ENCODE measurements at places on chromosomes 2 and 18. TPM values are rescaled to one million over a fixed set of nuclear protein-coding genes. Genes with fewer than 3 reads are reported as not detected.

STPG4 gene
- 0.12 TPM for polyA plus RNA-seq

DNPEP gene
- 60.2 TPM for polyA plus RNA-seq

CYTIP gene
- polyA plus RNA-seq, result 1.7 TPM

SOWAHC gene
- 16.7 TPM for polyA plus RNA-seq

KRTCAP3 gene
- polyA plus RNA-seq, result 10.7 TPM

PTMA gene
- polyA plus RNA-seq, result 1,955 TPM

AMER3 gene
- polyA plus RNA-seq, result 0.03 TPM

PXDN gene
- polyA plus RNA-seq, result 154 TPM

GRCh38 chr2:173028671-173029070 is 47.0 kb upstream of the MAP3K20 start:
- DNase-seq, result no peak

- no peak for DNase-seq
Observed at GRCh38 chr2:145028101-145028920, 508.4 kb upstream of the ZEB2 start.

GRCh38 chr2:85760371-85760770 is 6.6 kb downstream of the ATOH8 start:
- no peak for DNase-seq

DNA sequence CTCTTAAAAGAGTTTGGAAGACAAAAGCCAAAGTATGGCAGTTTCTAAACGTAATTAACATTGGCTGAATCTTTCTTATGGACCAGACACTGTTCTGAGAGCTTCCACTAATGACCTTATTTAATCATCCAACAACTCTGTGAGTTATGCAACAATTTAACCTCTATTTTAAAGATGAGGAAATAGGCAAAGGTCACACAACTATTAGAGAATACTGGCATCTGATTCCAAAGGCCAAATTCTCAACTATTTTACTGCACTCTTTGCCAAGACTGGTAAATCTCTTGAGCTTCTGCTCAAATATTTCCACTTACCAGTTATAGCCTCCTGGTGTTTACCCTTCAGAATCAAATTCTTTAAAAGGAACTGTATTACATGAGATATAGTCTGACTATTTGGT is 42.1 kb upstream of the ERMN start:
- no peak for DNase-seq

DNA sequence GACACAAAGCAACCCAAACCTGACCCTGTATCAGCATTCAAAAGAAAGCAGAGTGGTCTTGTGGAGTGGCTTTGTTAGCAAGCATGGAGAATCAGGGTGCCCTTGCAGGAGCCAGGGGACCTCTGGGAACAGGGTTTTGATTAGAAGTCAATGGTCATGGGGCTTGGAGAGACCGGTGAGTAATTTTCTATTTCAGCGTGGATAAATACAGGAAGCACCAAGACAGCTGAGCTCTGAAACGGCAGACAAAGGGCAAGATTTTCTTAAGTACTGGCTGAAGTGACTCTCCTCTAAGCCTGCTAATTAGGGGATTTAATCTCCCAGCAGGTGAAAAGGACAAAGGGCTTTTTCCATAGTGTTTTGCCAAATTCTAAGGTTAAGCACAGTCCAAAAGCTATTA is 78.0 kb upstream of the GAREM1 start:
- DNase-seq, result no peak

DNA sequence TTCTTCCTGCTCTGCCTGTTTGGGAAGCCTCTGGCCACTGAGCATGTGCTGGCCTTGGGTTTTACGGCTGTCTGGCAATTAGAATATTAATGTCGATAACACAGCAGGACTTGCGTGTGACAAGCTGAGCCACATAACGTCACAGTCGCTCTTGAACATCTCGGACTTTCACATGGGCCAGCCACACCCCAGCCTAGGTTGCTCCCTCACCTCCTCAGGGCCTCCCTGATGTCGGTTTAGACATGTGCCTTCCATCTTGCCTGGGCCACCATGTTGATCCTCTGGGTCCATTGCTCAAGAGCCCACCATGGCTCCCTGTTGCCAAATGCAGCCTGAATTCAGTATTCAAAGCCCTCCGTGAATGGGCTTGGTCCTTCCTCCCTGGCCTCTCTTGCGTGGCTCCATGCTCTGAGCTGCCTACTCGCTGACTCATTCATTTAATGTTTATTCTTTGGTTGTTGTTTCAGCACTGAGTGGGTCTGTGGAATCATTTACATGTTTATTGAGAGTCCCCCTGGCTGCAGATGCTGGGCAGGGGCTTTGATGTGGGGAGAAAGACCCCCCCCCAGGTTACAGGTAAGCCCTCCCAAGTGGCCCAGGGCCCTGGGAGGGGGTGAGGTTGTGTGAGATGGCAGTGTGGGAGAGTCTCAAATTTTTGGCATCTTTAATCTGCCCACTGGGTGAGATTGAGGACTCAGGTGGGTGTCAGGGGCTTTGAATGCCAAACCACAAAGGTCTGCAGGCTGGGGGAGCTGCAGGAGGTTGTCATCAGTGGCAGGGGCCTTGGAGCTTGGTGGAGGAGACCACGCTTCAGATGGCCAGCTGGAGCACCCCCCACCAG is 62.0 kb downstream of the ODC1 start:
- DNase-seq, result no peak

DNA sequence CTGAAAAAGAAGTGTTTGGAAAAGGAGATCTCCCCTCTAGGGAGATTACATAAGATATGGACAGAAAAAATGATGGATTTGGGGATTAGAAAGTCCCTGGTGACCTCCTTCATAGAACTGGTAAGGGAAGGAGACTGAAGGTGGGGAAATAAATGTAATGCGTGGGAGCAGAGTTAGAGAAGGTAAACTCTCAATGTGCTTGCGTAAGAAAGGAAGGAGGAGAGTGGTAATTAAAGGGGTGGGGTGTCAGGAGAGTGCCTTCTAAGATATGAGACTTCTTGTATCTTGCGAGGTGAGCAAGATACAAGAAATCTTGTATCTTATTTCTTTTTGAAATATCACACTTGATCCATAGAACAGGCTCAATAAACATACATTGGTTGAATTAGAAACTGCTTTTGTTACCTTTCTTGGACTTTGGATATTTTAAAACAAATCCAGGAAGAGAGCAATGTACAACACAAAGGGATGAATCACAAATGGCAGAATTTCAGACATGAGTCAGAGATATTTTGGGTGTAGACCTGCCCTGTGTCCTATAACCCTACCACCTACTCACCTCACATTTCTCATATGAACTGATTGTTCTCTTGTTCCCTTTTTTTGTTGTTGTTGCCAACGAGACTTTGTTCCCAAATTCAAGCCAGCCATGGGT is 342.4 kb downstream of the INSIG2 start:
- no peak for DNase-seq

- DNase-seq, result no peak
Observed at GRCh38 chr2:230796280-230796862, 68.4 kb upstream of the ITM2C start.

- DNase-seq, result peak; percentile 7
Observed at GRCh38 chr18:36212301-36213171, 25.2 kb downstream of the MOCOS start.

DNA sequence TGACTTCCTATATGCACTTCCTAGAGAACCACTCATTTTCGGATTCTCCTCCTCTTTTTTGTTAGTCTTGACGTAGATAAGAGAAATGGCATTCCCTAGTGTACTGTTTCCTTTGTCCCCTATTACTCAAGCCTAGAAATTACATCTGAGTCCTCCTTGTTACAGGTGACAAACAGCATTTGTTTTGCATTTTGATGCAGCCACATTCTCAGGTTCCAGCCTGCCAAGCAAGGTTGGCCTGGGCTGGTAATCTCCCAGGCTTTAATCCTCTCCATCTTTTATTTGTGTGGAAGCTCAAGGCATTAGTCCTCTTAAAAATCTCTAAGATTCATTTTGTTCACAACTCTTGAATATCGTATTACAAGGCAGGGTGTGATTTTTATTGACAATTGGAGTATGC is 318.0 kb upstream of the NRP2 start:
- DNase-seq, result no peak

DNA sequence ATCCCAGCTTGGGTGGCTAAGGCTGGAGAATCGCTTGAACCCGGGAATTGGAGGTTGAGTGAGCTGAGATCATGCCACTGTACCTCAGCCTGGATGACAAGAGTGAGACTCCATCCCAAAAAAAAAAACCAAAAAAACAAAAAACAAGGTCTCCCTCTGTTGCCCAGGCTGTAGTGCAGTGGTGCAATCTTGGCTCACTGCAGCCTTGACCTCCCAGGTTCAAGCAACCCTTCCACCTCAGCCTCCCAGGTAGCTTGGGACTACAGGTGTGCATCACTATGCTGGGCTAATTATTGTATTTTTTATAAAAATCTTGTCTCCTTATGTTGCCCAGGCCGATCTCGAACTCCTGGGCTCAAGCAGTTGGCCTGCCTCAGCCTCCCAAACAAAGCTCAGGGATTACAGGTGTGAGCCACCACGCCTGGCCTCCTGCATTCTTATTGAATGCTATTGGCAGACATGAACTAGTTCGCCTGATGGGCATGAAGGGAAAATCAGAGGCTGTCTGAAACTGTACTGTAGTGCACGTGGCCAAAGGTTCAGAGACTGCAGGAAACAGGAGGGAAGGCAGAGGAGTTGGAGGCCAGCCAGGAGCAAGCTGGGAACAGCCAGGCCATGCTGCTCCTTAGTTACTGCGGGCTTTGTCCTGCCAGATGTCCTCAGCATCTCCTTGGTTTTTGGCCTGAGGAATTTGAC is 16.0 kb upstream of the ASXL2 start:
- no peak for DNase-seq

DNA sequence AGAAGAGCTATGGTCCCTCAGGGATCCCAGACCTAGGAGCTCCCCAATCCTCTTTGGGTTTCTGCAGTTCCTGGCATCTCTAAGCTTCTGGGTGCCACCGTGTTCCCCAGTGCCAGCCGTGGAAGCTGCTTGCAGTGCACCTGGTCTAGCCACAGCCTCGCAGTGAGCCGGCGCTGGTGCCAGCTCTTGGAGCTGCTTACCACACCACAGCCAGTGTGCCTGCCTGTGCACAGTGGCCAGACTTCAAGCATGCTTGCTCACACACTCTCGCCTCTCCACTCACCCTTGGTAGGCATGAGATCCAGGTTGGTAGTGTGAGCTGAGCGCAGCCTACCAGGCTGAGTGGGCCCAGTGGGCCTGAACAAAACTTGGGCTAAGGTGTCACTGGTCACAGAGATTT is 971.9 kb downstream of the DCDC2C start:
- DNase-seq, result no peak

DNA sequence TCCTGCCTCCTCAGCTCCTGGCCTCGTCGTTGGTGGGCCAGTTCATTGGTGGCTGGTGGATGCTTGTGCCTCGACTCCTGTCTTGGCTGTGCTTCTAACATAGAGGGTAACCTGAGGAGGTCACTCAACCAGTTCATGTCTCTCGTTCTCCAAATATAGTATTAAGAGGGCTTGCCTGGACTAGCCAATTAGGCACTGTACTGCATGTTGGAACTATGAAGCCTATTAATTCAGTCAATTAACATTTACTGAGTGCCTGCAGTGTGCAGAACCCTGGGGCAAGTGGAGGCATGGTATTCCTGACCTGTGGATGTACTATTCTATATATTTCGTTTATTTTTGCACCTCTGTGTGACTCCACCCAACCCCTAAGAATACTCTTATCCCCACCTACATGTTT is 89.9 kb upstream of the PELI1 start:
- DNase-seq, result no peak

- no peak for DNase-seq
Observed at GRCh38 chr2:186181625-186182024, 304.4 kb upstream of the ZC3H15 start.

- DNase-seq, result no peak
Observed at GRCh38 chr2:231611273-231612108, 18.8 kb downstream of the TEX44 start.

- no peak for DNase-seq
Observed at GRCh38 chr2:97900806-97901205, 94.9 kb downstream of the TMEM131 start.

GRCh38 chr2:222241128-222241870 is 57.5 kb downstream of the PAX3 start:
- DNase-seq, result no peak

GRCh38 chr18:29644276-29644675 is 1398.3 kb downstream of the DSC3 start:
- no peak for DNase-seq

DNA sequence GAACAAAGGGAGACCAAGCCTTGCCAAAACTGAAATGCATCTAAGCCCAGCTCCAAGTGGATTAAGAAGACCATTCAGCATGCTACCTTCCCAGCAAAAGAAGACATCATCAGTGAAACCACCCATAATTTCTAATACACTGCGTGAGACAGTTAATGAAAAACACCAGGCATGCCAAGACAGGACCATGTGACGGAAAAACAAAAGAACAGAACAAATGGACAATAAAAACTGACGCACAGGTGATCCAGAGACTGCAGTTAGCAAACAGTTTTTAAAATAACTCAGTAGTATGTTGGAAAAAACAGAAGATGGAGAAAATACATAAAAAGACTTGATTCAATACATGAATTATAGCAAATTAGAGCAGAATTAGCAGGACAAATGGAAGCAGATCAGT is 15.3 kb downstream of the FAM168B start:
- DNase-seq, result no peak

- DNase-seq, result no peak
Observed at GRCh38 chr2:70965506-70965905, 12.9 kb upstream of the ANKRD53 start.

GRCh38 chr2:104859766-104860450 is 6.0 kb downstream of the POU3F3 start:
- peak; percentile 25 for DNase-seq

GRCh38 chr2:3038636-3039035 is 339.0 kb downstream of the EIPR1 start:
- DNase-seq, result no peak

DNA sequence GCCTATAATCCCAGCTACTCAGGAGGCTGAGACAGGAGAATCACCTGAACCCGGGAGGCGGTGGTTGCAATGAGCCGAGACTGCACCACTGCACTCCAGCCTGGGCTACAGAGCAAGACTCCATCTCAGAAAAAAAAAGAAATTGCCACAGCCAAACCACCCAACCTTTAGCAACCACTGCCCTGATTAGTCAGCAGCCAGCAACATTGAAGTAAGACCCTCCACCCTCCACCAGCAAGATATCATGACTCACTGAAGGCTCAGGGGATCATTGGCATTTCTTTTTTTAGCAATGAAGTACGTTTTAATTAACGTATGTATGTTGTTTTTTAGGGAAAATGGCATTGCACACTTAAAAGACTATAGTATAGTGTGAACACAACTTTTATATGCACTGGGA is 349.1 kb upstream of the ACVR2A start:
- DNase-seq, result no peak

- no peak for DNase-seq
Observed at GRCh38 chr2:238887616-238888015, 39.7 kb downstream of the TWIST2 start.

- no peak for DNase-seq
Observed at GRCh38 chr2:24620936-24621335, 129.9 kb downstream of the NCOA1 start.

Data from left kidney (tissue), 8 donors.